Fibroblast of skin of right quadriceps (primary cell): ENCODE measurements at places on chromosomes 12 and 14.

DNA sequence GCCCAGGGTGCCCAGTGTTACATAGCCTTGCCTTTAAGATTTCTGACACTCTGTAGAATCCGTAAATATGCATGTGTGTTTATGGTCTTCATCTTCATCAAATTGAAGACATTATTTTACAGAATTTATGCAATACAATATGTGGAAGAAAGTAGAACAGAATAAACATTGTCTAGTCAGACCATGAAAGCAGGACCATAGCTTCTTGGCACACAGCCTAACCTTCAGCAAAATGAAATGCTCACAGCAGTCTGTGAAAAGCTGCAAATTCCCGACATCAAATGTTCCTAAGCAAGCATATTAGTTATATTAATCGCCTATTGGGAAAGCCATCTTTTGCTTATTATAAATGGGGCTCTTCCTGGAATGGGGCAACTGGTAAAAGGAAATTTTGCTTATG, 111.3 kb upstream of the GARIN2 start:
- no peak for DNase-seq

- no peak for DNase-seq
Observed at GRCh38 chr14:76867516-76868453, 41.6 kb downstream of the LRRC74A start.

DNA sequence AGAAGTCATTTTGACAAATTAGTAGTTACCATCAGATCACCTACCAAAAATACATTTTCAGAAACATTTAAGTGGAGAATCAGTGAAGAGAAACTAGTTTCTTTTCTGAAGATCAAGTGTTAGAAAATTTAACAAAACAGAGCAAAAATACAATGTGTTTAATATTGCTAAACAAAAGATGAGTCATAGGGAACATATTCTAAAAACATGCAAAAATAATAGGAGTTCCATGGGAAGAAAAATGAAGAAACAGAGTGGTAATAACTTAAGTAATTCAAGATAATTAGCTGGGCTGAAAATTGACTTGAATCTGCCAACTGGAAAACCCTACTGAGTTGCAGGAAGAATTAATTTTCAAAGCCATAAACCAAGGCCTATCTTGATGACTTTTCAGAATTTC, 111.5 kb upstream of the KITLG start:
- DNase-seq, result no peak

DNA sequence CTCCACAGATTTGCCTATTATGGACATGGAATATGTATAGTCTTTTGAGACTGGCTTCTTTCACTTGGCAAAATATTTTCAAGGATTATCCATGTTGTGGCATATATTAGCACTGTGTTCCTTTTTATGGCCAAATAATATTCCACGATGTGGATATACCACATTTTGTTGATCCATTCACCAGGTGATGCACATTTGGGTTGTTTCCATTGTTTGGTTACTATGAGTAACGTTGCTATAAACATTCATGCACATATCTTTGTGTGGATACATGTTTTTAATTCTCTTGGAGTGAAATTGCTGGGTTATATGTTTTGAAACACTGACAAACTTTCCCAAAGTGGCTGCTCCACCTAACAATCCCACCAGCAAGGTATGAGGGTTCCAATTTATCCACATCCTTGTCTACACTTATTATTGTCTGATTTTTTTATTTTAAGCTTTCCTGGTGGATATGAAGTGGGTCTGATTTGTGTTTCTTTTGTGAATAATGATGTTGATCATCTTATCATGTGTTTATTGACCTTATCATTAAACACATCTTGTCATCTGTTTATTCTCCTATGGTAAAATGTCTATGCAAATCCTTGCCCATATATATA, 116.2 kb upstream of the FRMD6 start:
- no peak for DNase-seq

DNA sequence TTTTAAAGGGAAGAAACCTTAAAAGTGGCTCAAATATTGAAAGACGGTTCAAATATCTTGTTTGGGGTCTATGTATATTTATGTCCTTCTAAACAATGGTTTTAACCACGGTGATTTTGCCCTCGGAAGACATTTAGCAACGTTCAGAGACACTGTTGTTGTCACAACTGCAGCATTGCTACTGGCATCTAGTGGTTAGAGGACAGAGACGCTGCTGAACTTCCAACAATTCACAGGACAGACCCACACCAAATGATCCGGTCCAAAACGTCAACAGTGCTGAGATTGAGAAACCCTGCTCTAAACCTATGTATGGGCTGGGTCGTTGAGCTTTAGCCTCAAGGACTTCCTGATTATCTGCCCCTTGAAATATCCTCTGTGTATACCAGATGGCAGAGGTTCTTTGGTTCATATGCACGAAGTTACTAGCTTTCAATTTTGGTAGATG, 1.7 kb downstream of the ANGEL1 start:
- peak; percentile 33 for DNase-seq

DNA sequence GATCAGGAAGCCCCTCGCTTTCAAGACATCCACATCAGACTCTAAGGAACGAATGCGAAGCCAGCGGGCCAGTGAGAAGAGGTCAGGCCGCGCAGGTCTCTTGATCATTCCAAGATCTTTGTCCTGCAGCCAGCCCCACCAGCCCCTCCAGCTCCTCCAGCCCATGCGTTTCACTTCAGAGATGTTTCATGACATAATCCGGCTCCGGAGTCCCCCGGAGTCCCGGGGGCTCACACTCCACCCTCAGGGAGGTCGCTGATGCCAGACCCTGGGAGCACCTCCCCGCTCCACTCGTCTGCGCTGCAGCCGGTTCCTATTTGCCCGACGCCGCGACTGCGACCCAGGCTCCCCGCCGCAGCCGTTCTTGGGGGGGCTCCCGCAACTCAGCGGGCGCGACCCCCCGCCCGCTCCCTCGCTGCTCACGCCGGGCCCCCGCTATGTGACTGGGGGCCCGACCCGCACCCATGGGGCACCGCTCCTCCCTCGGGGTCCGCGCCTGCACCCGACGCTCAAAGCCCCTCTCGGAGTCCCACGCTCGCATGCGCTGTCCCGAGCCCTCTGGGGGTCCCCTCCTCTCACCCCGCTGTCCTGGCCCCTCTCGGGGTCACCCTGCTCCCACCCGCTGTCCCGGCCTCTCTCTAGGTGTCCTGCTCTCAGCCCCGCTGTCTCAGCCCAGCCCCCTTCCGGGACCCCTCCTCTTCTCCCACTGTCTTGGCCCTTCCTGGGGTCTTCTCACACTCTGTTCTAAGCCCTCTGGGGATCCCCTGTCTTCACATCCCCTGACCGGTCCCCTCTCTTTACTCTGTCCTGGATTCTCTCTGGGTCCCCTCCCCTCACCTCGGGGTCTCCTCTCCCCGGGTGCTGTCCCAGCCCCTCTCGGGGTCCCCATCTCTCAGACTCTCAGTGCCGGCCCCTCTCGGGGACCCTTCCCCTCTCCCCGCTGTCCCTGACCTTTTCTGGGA, 1.1 kb downstream of the TAOK3 start:
- no peak for DNase-seq

DNA sequence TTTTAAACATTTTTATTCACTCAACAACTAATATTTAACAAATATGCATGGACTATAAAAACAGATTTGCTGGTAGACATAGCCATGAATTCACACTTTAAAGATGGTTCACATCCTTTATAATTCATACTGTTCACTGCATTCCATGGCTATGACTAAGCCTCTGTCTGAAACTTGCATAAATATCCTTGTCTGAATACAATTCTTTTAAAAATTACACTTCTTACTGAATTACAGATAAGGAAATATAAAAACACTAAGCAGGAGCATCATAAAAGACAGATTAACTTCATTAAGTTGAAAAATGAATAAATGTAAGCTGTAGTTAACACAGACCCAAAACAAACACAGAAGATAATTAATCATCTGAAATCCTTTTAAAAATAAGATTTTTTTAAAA, 53.8 kb downstream of the GXYLT1 start:
- DNase-seq, result peak; percentile 77

GRCh38 chr14:99463974-99464373, 16.7 kb downstream of the SETD3 start:
- DNase-seq, result no peak

GRCh38 chr12:131239384-131240094, 285.8 kb downstream of the ADGRD1 start:
- no peak for DNase-seq

GRCh38 chr14:99831903-99832685, 38.9 kb downstream of the EML1 start:
- no peak for DNase-seq

DNA sequence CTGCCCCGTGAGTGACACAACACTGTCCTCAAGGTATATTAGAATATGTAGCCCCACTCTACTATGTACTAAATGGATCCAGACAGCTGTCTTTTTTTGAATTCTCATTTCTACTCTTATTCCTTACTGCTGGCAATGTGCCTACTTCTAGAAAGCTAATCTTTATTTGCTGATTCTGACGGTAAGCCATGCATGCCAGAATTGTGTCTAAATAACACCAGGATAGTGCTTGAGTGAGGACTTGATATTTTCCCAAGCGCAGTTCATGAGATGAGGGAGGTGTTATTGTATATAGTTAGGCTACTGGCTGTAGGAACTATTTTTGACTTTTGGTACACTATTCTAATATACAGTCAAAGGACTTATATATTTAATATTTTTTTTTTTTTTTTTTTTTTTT, 316.2 kb upstream of the NAV3 start:
- DNase-seq, result no peak

GRCh38 chr14:90453401-90453951, 56.6 kb downstream of the CALM1 start:
- DNase-seq, result no peak

DNA sequence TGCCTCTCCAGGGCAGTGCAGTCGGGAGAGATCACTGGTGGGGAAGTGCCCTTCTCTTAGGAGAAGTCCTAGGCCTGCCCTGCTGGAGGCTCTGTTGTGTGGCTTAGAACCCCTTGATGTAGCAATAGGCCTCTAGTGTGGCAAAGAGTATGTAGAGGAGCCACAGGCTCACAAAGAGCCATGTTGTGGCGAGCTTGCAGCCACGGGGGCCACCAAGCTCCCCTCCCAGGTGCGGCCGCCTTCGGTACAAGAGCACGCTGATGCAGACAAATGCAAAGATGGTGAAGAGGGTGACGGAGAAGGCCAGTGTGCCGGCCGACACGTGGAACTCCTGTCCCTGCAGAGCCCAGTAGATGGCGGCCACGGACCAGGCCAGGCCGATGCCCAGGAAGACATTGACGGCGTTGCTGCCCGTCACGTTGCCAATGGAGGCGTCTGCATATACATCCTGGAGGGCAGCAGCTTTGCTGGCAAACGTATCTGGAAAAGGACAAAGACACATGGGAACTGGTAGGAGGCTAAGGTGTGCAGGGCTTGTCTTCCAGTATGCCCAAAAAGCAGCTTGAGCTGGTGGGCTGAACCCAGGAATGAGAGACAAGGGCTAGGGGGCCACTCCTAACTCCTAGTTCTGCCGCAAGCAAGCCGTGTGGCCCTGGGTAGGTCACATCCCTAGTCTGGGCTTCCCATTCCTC, 142.8 kb downstream of the SLC8A3 start:
- DNase-seq, result peak; percentile 30

DNA sequence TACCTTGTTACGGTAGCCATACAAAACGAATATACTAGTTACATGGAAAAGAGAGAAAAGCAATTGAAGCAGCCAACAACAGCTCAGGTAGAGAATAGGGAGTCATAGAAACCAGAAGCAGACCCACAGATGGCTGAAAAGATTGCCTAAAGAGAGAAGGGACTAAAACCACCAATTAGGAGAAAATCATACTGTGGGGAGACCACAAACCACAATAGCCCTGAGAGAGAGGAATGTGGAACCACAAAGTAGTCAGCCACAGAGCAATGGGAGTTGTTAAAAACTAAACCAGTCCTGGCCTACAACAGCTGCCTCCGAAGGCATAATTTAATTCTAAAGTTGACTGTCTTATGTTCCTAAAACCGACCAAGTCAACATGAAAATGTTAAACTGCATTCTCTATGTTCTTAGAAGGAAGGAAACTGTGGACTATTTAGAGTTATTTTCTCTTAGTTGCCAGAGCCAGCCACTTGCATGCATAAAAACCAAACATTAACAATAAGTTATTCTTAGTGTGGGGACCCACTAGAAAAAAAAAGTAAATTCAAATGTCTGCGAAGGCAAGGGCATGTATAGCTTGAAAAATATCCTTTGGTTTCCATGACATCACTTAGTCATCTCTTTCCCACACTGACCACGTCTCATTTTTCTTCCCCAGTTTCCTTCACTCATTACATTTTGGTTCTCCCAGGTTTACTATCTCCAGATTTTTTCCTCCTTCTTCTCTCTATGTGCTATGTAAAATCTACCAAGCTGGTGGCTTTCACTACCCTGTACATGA, 398.1 kb downstream of the NOVA1 start:
- DNase-seq, result peak; percentile 91

DNA sequence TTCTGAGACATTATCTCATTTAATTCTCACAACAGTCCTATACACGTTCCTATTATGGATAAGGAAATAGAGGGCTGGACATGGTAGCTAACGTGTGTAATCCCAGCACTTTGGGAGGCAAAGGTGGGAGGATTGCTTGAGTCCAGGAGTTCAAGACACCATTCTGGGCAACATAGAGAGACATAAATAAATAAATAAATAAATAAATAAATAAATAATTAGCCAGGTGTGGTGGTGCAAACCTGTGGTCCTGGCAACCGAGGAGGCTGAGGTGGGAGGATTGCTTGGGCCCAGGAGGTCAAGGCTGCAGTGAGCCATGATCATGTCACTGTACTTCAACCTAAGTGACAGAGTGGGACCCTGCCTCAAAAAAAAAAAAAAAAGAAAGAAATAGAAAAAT, 22.6 kb downstream of the DACT1 start:
- no peak for DNase-seq

DNA sequence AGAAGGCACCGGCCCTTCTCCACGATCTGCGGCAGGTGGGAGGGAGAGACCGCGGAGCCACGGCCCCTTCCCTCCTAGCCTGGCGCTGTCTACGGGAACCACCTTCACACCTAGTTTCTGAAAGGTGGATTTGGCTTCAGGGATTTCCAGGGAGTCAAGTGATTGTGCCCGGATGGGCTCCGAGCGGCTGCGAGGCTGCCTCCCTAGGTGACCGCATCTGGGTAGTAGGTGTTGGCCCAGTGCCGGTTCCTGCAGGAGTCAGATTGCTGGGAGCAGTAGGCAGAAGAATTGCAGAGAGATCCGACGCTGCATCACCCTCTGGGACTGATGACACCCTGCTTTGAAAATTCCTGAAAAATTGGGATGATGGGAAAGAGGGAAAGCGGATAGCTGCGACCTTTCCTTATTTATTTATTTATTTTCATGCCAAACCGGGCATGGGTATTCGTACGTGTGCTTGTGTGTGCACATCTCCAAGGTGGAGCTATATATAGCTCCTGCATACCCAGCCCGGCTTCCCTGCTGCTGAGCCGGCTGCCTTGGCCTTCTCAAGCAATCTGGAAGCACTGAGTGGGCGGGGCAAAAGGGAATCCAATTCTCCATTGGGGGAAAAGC, 1.1 kb downstream of the CNTN1 start:
- DNase-seq, result no peak

GRCh38 chr12:49667325-49668090, 39.7 kb downstream of the FMNL3 start:
- peak; percentile 45 for DNase-seq

GRCh38 chr12:31752450-31752849, 23.6 kb upstream of the AMN1 start:
- DNase-seq, result no peak
